ENCODE measurements at places on chromosomes 5 and 9.

DNA sequence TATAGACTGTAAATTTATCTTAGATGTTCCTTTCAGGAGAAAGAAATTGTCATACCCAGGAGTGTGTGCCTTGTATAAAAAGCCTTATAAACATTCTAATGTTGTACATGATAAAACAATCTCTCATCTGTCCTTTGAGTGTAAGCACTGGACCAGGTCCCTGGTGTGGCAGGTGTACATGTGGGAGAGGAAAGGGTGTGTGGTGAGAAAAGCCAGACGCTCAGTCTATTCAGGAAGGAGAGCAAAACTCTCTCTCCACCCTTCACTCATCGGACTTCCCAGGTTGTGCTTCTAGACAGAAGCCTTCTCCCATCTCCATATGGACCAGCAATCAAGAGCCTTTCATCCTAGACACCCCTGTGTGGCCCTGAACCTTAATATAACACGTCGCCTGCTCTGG, 154.2 kb downstream of the ESM1 start:
- DNase-seq, result no peak

DNA sequence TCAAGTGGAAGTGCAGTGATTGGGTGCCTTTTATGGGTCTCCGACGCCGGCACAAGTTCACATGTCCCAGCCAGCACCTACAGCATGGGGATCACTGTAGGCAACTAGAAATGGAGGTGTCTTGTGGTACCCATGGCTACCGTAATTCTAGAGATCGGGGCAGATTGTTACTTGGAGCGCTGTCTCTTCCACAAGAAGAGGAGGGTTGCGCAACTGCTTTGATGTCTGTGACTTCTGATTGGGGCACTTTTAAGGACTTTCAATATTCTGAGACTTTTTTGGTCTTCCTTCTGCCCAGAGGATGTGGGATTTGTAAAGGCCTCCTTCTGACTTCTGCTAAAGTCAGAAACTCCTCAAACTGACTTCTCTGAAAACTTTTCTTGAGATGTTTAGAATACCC, 41.9 kb downstream of the GLRX start:
- no peak for DNase-seq

DNA sequence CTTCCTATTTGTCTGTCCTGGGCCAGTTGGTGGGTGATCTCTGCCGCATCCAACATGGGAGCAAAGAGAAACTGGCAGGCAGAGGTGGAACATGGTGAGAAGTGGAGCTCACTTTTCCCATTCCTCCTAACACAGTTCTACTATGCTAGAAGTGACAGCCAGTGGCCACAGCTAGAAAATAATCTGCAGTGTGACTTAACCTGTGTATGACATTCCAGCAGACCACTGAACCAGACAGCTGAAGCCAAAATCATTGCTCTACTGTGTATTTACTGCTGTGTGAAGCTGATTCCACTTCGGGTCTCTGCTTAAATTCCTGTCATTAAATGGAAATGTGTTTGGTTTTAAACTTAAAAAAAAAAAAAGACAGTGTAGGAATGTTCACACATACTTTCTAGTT, 523.0 kb downstream of the MTRR start:
- no peak for DNase-seq

DNA sequence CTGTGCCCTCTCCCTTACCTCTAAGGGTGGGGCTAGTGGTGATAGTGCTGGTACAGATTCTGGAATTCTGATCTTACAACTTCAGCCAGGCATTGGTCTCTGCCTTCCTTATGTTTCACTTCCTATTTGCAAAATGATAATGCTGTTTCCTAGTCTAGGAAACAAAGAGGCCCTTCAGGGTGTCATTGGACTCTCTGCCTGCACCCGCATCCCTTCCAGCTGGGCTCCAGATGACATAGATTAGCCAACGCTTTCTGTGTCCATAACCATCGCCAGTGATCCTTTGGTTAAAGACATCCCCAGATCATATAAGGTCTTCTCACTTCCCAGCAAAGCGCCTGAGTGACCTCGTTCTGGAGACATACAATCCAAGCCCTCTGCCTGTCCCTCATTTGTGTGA, 180.7 kb downstream of the ERCC6L2 start:
- no peak for DNase-seq

GRCh38 chr5:124752854-124753720, 6.6 kb upstream of the ZNF608 start:
- no peak for DNase-seq

DNA sequence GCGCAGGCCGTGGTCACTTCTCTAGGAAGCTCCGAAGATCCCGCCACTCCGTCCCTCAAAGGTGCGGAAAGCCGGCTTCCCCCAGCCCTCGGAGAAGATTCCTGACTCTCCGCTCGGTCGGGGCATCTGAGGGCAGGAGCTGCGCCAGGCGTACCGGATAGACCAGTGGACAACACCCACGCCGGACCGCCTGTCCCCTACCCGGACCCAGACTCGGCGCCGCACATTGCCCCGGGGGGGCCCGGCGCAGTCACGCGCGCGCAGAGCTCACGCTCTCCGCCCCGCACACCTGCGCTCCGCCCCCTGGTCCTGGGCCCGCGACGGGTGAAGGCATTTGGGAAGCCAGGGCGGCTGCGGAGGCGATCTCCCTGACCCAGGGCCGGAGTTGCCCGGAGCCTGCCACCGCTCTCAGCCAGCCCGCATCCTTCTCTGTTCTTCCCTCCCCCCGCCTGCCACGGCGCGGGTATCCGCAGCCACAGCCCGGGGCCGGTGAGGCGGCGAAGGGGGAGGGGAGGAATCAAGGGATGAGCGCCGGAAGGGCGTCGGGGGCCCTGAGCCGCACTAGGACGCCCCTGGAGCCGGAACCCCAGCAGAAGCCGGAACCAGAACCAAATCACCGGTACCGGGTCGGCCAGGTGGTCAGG, 448 bp downstream of the RELL2 start:
- peak; percentile 25 for DNase-seq

DNA sequence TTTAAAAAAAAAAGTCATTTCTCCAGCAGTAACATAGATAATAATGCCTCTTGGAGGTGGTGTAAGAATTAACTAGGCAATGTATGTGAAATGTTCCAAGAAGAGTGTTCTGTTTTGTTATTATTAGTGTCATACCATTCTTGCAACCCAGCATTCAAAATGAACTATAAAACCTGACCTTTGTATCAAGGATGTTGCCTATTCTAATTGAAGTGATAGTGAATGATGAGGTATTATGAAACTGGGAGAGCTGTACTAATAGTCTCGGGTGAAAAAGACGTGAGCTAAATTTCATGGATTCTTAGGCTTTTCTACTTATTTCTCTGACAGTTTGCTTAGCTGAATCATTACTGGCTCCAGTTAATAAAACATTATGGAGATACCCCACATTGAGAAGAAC, 224.6 kb downstream of the CD180 start:
- DNase-seq, result no peak
